ENCODE measurements at places on chromosomes 11 and 22.
A peak's percentile ranks its signal among the peaks of the same experiment; 100 is the strongest.

DNA sequence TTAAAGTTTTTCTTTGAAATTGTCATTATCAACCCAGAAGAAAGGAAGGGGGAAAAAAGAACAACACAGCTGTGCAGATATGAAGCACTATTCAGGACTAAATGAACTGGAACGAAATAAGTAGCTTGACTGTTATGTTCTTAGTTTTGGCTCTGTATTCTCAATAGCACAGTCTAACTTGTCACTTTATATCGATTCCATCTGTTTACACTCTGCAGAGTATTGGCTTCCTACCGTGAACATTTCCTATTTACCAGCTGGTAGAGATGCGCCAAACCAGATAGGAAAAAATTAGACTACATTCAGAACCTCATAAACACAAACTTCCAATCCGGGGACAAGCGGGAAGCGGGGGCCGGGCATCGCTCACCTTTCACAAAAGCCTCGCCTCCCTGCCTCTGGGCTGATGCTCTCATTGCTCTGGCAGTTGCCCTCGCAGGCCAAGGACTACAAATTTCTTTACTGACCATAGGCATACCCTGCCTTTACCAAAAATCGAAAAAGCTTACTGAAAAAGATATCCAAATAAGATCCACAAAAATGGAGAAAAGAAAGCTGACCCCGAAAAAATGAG is 66.2 kb downstream of the EFCAB6 start:
- DNase-seq, result no peak

GRCh38 chr11:68092411-68092810 is 28.8 kb downstream of the CHKA start:
- DNase-seq, result no peak

GRCh38 chr11:63375434-63375833 is 5.8 kb downstream of the SLC22A9 start:
- DNase-seq, result no peak

- DNase-seq, result no peak
Observed at GRCh38 chr22:45197606-45198462, 34.1 kb downstream of the NUP50 start.

DNA sequence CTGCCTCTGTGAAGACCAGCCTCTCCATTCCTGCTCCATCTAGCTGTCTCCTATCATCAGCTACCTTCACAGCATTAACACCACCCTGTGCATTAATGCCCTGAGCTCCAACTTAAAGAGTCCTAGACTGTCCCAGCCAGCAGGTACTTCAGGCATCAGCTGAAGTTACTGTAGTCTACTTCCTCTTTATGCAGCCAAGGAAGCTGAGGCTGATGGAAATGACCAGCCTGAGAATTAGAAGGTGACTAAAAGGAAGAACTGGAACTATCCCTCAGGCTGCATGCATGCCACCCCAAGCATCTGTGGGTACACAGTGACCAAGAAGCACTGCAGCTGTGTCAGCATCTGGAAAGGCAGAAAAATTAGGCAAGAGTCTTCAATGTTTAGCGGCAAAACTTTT is 28.2 kb downstream of the MS4A10 start:
- no peak for DNase-seq

GRCh38 chr11:111720801-111721494 is 45.2 kb downstream of the PPP2R1B start:
- no peak for DNase-seq

DNA sequence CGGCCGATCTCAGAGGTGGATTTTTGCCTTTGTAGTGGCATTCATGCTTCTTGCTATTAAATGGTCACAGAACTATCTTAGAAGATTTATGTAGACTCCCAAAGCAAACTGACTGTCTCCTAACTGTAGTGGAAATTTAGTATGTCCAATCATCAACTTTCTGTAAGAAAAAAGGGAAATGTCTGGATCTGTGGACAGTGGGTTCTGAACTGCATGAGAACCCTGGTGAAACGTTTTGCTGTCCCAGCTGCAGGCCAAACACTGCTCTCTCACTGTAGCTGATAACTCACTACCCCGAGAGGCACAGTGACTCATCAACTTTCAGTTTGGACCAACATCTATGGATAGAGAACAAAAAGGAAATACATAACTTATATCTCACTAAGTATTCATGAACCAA is 387.1 kb downstream of the SOX6 start:
- peak; percentile 92 for DNase-seq

DNA sequence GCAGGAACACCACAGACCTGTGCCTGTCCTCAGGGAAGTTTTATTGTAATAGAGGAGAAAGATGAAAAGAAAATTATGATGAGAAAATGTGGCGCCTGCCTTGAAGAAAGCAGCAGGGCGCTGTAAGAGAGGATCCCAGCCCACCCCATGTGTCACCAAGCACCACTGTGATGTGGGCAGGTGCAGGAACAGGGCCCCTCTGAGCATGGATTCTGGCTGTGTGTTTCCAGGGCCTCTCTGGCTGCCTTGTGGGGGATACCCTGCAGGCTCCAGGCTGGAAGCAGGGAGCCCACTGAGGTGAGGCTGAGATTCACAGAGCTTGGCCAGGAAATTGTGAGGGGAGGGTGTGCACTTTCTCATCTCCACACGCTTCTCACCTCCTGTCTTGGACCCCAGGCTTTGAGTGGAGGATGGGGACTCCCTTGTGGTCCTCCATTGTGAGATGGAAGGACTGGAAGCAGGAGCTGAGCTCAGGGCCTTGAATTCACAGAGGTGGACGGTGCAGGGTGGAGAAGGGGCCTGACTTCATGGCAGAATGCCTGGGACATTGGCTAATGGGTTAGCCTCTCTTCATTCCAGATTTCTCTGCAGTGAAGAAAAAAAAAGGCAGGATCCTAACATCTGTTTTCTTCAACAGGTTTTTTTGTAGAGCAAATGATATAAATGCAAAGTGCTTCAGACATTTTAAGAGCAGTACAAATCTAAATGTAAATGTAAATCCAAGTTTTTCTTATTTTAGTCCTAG is 246.6 kb upstream of the B3GAT1 start:
- DNase-seq, result no peak
